Right renal cortex interstitium (tissue), 3 donors: ENCODE measurements at places on chromosomes 16 and 17.

DNA sequence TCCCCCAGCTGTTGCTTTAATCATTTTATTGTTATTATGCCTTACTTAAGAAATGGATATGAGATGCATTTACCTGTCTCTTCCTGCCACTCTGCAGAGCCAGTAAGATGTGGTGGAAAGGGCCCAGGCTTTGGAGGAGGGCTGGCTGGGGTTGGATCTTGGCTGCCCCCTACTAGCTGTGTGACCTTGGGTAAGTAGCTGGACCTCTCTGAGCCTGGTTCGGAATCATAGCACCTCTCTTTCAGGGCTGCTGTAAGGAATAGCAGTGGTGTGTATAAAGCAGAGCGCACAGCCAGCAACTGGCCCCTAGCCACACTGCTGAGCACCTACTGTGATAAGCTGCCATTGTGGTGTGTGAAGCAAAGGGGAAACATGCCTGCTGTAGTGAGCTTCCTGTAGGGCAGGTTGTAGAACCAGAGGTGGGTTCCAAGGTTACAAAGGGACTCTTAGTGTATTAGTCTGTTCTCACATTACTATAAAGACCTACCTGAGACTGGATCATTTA lies 23.9 kb downstream of the MAPT start:
- DNase-seq = no peak

GRCh38 chr17:48373883-48374282 lies 56.1 kb downstream of the SKAP1 start:
- no peak for DNase-seq

DNA sequence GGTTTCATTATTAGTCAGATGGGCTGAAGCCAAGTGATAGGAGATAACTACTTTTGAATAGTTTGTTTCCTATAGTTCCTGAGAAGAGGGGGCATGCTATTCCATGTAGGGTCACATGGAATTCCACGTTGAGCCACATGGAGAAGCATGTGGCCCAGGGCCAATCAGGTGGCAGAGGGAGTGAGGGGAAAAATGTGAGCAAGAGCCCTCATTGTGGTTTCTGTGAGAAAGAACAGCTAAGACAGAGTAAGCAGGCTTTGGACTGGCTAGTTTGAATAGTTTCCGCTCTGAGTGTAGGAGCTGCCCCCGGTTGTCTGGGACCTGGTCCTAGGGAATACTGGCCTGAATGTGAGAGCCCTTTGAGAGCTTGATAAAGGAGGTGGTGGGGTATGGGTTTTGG lies 69.9 kb upstream of the CNTNAP4 start:
- DNase-seq = no peak

GRCh38 chr17:15921640-15922039 lies 23.3 kb upstream of the ADORA2B start:
- no peak for DNase-seq

GRCh38 chr17:48563385-48563838 lies 14.7 kb downstream of the HOXB4 start:
- no peak for DNase-seq

DNA sequence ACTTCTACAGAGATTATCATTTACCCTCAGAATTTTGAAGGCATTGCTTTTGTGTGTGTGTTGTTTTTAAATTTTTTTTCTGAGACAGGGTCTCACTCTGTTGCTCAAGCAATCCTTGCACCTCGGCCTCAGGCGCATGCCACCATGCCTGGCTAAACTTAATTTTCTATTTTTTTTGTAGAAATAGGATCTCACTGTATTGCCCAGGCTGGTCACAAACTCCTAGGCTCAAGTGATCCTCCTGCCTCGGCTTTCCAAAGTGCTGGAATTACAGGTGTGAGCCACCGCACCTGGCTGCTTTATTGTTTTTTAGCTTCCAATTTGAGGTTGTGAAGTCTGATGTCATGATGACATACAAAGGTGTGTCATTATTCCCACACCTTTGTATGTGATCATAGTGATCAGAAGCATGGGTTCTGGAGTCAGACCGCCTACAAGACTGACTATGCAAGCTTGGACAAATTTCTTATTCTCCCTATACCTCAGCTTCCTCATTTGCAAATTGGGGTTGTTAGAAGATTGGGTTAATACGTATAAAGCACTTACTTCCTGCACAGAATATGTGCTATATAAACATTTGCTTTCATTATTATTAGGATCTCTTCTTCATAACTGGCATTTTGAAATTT lies 5.8 kb downstream of the SEPHS2 start:
- DNase-seq = no peak

DNA sequence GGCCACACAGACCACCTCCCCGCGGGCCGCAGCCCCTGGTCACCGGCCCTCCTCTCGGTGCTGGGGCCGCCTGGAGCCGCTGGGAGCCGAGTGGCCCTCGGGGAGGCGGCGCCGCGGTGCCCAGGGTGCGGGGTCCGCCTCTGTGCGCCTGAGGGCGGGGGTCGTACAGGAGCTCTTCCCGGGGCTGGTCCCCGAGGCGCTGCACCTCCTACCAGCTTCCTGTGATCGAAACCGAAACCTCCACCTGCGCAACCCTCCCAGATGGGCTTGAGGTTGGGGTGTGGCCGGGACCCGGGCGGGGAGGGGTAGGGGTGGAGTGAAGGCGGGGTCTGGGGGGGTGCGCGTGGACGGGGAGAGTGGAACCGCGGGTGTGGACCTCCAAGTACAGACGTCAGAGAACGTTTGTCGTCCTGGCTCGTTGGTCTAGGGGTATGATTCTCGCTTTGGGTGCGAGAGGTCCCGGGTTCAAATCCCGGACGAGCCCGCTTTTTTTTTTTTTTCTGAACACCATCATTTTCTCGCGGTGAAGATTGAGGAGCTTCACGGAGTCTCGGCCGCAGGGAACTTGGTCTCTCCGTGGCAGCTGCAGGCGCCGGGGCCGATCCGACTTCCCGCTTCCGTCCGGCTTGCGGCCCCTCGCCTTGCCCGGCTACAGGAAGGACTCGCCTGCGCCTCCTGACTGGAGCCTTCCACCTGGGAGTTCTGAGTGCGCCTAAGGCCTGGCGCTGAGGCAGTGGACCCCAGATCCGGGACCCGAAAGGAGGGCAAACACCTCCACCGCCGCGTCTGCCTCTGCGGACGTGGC lies 23.9 kb downstream of the ZNF213 start:
- no peak for DNase-seq

DNA sequence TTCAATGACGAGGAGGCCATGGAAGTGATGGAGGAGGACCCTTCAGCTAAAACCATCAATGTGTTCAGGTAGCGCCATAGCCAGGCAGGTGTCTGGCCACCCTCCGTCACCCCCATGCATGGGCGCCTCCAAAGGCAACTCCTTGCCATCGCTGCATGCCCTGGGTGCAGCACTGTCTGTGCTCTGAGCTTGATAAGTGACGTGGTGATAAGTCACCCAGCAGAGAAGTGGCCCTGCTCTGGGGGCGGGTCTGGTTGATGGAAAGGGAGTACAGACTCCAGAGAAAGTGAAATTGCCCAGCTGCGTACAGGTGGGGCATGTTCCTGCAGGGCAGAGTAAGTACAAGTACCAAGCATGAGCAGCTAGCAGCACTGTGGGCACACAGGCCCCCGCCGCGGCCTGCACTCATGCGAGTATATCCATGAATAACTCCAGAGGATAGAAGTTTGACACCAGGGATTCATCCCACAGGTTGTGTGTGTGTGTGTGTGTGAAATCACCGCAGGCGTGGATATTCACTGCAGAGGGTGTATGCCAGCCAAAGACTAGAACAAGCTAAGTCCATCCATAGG lies 13.1 kb downstream of the DNAI2 start:
- no peak for DNase-seq

DNA sequence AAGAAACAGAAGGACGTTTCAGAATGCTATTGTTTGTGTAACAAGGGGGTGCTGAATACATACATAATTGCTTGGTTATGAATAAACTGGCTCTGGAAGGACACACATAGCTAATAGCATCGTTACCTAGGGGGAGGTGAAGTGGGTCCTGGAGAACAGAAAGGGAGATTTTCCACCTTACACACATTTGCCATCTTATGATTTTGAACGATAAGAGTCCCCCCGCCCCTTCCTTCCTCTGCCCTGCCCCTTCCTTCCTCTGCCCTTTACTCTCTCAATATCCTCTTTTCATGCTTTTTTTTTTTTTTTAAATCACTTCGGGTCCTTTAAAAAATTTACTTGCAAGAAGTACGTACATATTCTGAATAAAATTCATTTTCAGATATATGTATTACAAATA lies 902 bp upstream of the DHRS7B start:
- DNase-seq = no peak

- no peak for DNase-seq
Observed at GRCh38 chr16:1351215-1351581, 480 bp downstream of the TSR3 start.

GRCh38 chr16:75304521-75305363 lies 53.3 kb upstream of the BCAR1 start:
- DNase-seq = no peak

DNA sequence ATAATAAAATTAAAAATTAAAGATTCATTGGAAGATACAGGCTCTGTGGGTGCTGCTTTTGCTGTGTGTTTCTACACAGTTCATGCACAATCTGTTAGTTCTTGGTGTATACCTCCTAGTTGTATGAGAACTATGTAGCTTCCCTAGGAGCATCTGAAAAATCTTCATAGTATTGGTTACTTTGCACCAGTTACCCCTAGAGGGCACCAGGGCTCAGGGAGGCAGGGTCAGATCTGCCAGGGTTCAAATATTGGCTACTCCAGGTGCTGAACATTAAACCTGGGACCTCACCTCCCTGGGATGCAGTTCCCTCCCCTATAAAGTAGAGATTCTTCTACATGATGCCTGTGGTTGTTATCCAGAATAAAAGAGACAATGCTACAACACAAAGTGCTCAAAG lies 583.0 kb upstream of the CDH11 start:
- no peak for DNase-seq

GRCh38 chr17:34011599-34011998 lies 243.5 kb upstream of the CCL2 start:
- DNase-seq = no peak

DNA sequence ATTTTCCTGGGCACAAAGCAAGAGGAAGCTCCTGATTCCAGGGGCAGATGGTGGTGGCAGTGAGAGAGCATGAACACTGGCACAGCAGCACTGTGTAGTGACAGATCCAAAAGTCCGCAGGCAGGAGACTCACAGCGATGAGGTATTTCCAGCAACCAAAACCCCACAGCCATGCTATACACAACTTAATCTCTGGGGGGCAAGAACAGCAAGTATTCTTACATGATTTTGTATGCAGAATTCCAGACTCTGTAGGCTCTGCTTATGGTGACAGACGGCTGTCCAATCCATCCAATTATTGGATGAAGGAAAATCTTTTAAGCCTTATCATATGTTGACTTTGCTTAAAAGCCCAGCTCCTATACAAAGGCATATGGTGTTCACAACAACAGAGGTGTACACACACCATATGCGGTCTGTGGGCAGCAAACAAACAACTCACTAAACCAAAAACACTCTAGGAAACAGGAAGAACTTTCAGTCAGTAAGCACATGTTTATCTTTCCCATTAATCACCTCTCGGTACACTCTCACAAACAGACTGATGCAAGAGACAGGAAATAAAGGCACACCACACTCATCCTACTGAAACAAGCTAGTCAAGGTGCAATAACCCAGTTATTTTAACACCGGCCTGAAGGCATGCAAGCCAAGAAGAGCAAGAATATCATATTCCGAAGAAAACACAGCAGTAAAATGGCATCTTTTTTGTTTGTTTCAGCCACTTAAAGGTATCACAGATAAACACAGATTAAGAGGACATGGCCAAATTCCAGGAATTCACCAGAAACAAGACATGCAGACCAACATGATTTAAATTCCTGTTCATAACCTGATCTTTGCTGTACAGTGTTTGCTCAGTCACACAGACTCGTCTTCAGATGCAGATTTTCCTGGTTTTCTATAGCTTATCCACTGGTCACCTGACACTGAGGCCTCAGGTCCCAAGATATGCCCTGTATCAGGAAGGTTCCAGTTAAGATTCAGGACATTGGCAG lies 47.8 kb downstream of the ERN1 start:
- DNase-seq = no peak

DNA sequence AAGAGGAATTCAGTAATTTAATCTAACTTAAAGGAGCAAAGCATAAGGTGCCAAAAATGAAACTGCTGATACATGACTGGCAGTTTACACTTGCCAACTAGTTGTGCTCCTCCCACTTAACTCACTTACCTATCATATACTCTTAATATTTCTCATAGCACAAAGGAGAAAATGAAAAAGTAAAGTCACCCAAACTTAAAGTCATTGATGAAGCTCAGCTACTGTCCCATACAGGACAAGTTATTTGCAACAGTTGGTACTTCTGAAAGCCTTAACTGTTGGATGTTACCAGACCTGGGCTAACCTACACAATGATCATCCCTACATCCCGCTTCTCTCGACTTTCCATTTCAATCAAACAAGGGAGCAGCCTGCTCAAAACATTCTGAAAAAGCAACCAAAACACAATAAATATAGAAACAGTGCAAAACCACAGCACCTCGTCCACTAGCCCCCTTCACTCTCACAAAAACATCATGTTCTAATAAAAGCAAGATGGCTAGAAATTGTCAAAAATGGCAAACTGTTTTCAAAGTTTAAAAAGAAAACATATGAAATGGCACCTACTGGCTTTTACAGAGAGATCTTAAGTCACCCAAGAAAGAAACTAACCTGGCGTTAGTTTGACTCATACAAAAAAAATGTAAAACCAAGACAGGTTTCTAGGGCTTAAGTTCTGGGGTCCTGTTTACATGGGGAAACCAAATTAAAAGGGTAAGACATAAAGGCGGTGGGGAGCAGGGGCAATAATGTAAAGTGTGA lies 868 bp downstream of the MED13 start:
- DNase-seq = no peak

DNA sequence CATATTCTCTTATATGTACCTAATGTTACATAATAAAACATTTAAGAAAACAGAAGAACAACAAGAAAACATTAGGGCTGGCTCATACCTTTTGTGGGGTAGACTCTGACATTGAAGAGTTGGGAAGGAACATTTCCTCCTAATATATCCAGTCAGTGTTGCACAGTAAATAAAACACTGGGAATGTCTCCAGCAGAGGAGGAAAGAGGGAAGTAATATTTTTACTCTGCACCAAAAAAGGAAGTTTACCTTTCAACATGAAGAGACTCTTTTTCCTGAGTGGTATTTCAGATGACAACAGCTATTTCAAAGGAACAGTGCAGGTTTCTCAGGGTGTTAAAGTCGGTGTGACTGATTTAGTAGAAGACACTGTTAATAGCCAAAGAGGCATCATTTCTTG lies 31.9 kb downstream of the EPN2 start:
- no peak for DNase-seq

GRCh38 chr16:62794724-62795123 lies 758.5 kb upstream of the CDH8 start:
- no peak for DNase-seq

GRCh38 chr16:87555647-87556046 lies 46.7 kb upstream of the JPH3 start:
- no peak for DNase-seq
